Renal pelvis (tissue), 12 donors: ENCODE measurements at places on chromosomes 11 and 22. TPM values are rescaled to one million over a fixed set of nuclear protein-coding genes. Genes with fewer than 3 reads are reported as not detected.

Gene ANKK1
- polyA plus RNA-seq = 0.88 TPM

Gene PTPN5
- polyA plus RNA-seq = 1.3 TPM

Gene TNNI2
- polyA plus RNA-seq = not detected

Gene SEPTIN3
- polyA plus RNA-seq = 5.0 TPM

Gene LRRC10B
- 1.2 TPM for polyA plus RNA-seq

Gene PTGDR2
- 0.34 TPM for polyA plus RNA-seq

Gene MMP27
- not detected for polyA plus RNA-seq

Gene C11orf42
- polyA plus RNA-seq = 1.1 TPM

Gene CHADL
- 5.2 TPM for polyA plus RNA-seq

Gene SHANK2
- 42.9 TPM for polyA plus RNA-seq

Gene CBLIF
- not detected for polyA plus RNA-seq

Gene GDPD5
- polyA plus RNA-seq = 12.1 TPM

Gene RFPL1
- polyA plus RNA-seq = 1.1 TPM

Gene RAB38
- 21.9 TPM for polyA plus RNA-seq

Gene SMIM38
- 2.0 TPM for polyA plus RNA-seq

Gene KRTAP5-7
- 0.18 TPM for polyA plus RNA-seq

Gene C1QTNF5
- polyA plus RNA-seq = 32.5 TPM

Gene OR8D1
- not detected for polyA plus RNA-seq

Gene SERHL2
- polyA plus RNA-seq = 10.4 TPM

Gene MTA2
- 96.5 TPM for polyA plus RNA-seq

Gene LMF2
- 60.5 TPM for polyA plus RNA-seq

Gene TRIM29
- polyA plus RNA-seq = 1.7 TPM

Gene TRIM49D1
- not detected for polyA plus RNA-seq

Gene IGSF9B
- polyA plus RNA-seq = 8.4 TPM

Gene B4GAT1
- 56.2 TPM for polyA plus RNA-seq

Gene RFPL2
- polyA plus RNA-seq = 0.73 TPM

Gene NUCB2
- polyA plus RNA-seq = 74.2 TPM

Gene MMP13
- polyA plus RNA-seq = 0.16 TPM

Gene SAA2
- 0.31 TPM for polyA plus RNA-seq

Gene RBX1
- 78.0 TPM for polyA plus RNA-seq

Gene MRGPRE
- not detected for polyA plus RNA-seq

Gene OR52M1
- not detected for polyA plus RNA-seq

Gene PDHX
- polyA plus RNA-seq = 37.2 TPM

Gene OR52I1
- 0.12 TPM for polyA plus RNA-seq

Gene IL18
- 9.5 TPM for polyA plus RNA-seq

Gene TRIM66
- polyA plus RNA-seq = 14.3 TPM

Gene MS4A6A
- 18.0 TPM for polyA plus RNA-seq

Gene WDR74
- 47.0 TPM for polyA plus RNA-seq

Gene CPT1B
- 17.1 TPM for polyA plus RNA-seq

Gene GGT1
- 89.3 TPM for polyA plus RNA-seq

Gene PPM1F
- polyA plus RNA-seq = 43.1 TPM

Gene TEF
- polyA plus RNA-seq = 18.5 TPM

Gene KCNE3
- polyA plus RNA-seq = 36.6 TPM

Gene GP1BB
- 4.8 TPM for polyA plus RNA-seq

Gene GRIK4
- 1.0 TPM for polyA plus RNA-seq

Gene WNT11
- 21.0 TPM for polyA plus RNA-seq

Gene MMP10
- not detected for polyA plus RNA-seq
